Cortex of kidney (tissue), 1 donor: ENCODE measurements at places on chromosomes 1 and 21.

DNA sequence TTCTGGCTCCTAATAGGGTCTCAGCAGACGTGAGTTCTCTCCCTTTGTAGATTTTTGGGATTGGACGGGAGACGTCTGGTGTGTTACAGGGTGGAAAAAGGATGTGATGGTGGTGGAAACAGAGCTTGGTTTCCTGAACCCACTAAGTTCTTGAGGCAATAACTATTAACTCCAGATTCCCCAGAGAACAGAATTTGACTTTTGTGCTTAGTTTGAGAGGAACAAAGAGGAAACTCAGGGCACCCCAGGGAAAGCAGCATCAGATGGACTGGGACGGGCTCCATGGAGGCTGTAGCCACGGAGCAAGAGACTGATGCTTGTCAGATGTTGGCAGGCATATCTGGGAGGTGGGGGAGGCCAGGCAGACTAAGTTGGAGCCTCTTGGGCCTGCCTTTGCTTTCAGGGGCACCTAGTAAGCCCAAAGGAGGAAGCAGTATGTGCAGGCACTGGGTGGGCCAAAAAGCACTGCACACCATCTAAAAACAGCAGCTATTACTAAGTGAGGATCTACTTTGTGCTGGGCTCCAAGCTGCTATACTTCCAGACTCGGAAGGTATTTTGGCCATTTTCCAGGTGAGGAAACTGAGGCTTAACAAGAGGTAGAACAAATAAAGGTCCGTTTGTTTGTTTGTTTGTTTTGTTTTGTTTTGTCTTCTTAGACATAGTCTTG lies 66.9 kb downstream of the EPHB2 start:
- no peak for DNase-seq

- DNase-seq = no peak
Observed at GRCh38 chr1:165174491-165174890, 182.0 kb downstream of the LMX1A start.

GRCh38 chr1:226988334-226988666 lies 48.2 kb downstream of the COQ8A start:
- no peak for DNase-seq

DNA sequence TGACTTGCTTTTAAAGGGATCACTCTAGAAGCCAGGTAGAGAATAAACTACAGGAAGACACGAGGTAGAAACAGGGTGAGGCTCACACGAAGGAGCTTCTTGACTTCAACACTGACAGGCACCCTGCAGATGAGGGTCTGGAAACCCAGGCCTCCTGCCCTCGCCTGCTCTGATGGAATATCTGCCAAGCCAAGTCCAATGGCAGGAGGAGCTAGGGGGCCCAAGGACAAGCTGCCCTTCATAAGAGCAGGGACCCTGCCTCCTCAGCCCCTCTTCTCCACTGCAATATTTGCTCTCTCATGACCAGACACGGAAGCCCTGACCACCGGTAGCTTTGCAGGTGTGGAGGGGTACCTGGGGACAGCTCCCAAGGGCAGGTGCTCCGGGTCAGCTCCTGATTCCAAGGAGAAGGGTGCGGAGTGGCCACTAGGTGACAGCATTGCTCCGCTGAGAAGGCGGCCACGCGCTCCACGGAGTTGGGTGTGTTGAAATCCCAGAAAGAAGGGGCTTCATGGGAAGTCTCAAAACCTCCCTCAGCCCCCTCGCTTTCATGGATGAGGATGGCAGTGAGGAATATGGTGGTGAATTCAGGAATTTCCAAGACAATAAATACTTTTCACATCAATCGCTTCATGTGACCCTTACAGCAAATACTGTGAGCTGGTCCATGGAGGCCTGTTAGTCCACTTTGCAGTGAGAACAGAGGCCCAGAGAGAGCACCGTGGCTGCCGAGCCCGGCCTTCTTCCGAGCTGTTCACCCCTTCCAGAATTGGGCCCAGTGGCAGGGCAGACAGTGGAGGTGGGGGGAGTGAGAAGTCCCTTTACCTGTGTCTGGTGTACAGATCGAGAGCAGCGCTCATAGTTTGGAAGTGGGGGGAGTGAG lies 33.2 kb upstream of the PAX7 start:
- no peak for DNase-seq

DNA sequence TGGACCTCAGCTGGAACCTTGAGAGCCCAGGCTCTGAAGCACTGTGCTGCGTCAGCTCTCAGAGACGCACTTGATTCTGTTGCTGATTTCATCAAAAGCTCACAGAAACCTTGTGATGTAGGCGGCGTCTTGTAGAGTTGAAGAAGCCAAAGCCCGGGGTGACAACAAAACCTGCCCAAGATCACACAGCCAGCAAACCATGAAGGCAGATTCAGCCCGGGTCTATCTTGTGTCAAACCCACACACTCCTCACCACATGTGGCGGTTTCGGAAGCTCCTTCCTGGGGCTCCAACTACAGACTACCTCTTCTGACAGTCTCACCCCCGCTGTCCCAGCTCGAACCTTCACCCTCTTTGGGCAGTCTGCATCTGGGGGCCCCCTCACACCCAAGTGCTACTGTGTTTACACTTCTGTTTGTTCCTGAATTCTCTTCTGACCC lies 50.4 kb downstream of the TENT5C start:
- DNase-seq = no peak

DNA sequence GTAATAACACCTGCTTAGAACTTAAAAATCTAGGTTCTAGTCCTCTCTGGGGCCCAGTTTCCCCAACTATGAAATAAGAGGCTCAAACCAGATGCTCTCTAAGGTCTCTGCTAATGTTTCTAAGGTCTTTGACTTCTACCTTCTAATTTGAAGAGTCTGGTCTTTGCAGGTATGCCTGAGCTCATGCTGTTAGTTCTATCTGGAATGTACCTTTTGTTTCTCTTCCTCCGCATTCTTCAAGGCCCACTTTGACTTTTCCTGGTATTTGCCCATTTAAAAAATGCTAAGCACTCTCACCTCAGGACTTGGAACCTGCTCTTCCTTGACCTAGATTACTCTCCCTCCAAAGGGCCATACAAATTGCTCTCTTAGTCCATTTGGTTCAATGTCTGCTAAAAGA lies 13.5 kb downstream of the SLC35D1 start:
- no peak for DNase-seq

- no peak for DNase-seq
Observed at GRCh38 chr1:243731301-243731891, 118.6 kb downstream of the AKT3 start.

GRCh38 chr1:45923343-45923742 lies 119.9 kb downstream of the MAST2 start:
- DNase-seq = no peak
